ENCODE measurements at places on chromosomes 3 and 15.

DNA sequence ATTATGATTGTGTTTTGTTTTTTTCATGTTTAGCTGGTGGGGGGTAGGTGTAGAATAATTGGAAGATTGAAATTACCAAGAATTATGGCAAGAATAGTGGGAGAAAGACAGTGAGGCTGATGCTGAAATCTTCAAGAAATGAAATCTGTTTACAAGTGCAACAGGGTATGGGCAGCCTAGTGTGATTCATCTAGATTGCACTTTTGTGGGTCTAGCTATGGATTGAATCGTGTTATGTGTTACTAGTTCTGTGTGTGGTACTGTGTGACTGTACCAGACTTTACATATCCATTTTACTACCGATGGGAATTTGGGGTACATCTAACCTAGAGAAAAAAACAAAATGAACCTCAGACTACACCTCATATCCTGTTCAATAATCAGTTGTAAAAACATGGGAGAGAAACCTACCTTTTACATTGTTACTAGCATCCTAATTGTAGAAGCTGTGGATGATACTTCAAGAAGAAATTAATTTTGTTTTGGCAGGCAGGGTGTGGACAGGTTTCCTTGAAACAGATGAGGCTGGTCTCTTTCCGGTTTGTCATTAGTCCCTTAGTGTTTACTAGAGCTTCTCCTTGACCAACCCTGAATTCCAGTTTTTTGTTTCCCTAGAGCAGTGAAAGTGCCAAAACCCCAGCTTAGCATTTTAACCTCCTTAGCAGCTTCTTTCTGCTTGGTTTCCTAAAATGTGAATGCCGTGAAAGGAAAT lies 47.9 kb downstream of the OPA1 start:
- no peak overlapping the region for H3K4me3 ChIP-seq
- no peaks in the 10 kb centered on the region for H3K27me3 ChIP-seq
- no peaks in the 10 kb centered on the region for H3K4me1 ChIP-seq
- DNase-seq = no peak

- H3K36me3 ChIP-seq = no peaks in the 10 kb centered on the region
- no peak overlapping the region for H3K27ac ChIP-seq
- H3K4me1 ChIP-seq = no peaks in the 10 kb centered on the region
- no peaks in the 10 kb centered on the region for H3K27me3 ChIP-seq
- no peak for DNase-seq
Observed at GRCh38 chr15:88218557-88219221, 37.9 kb downstream of the NTRK3 start.

GRCh38 chr3:33167284-33167683 lies 51.3 kb downstream of the SUSD5 start:
- no peak overlapping the region for H3K4me3 ChIP-seq
- H3K36me3 ChIP-seq = no peaks in the 10 kb centered on the region
- H3K27me3 ChIP-seq = no peaks in the 10 kb centered on the region
- H3K27ac ChIP-seq = no peak overlapping the region
- DNase-seq = no peak
- H3K4me1 ChIP-seq = no peaks in the 10 kb centered on the region

- H3K27ac ChIP-seq = no peak overlapping the region
- no peak for DNase-seq
- no peak overlapping the region for H3K4me3 ChIP-seq
- H3K27me3 ChIP-seq = no peaks in the 10 kb centered on the region
- H3K36me3 ChIP-seq = no peaks in the 10 kb centered on the region
- no peaks in the 10 kb centered on the region for H3K4me1 ChIP-seq
Observed at GRCh38 chr15:73323374-73323955, 45.3 kb downstream of the HCN4 start.

GRCh38 chr15:40960925-40961324 lies 7.7 kb downstream of the CHAC1 start:
- H3K27me3 ChIP-seq = no peaks in the 10 kb centered on the region
- H3K4me1 ChIP-seq = peaks cover 6% of the 10 kb centered on the region
- no peak overlapping the region for H3K27ac ChIP-seq
- no peak overlapping the region for H3K4me3 ChIP-seq

GRCh38 chr3:135694142-135694541 lies 271.4 kb upstream of the PPP2R3A start:
- no peak overlapping the region for H3K27ac ChIP-seq
- no peak overlapping the region for H3K4me3 ChIP-seq
- H3K36me3 ChIP-seq = no peaks in the 10 kb centered on the region
- no peaks in the 10 kb centered on the region for H3K4me1 ChIP-seq
- no peak for DNase-seq

- H3K4me1 ChIP-seq = no peaks in the 10 kb centered on the region
- H3K27me3 ChIP-seq = no peaks in the 10 kb centered on the region
- H3K4me3 ChIP-seq = no peak overlapping the region
- no peak for DNase-seq
- H3K27ac ChIP-seq = no peak overlapping the region
Observed at GRCh38 chr3:24740326-24740725, 245.7 kb upstream of the THRB start.

DNA sequence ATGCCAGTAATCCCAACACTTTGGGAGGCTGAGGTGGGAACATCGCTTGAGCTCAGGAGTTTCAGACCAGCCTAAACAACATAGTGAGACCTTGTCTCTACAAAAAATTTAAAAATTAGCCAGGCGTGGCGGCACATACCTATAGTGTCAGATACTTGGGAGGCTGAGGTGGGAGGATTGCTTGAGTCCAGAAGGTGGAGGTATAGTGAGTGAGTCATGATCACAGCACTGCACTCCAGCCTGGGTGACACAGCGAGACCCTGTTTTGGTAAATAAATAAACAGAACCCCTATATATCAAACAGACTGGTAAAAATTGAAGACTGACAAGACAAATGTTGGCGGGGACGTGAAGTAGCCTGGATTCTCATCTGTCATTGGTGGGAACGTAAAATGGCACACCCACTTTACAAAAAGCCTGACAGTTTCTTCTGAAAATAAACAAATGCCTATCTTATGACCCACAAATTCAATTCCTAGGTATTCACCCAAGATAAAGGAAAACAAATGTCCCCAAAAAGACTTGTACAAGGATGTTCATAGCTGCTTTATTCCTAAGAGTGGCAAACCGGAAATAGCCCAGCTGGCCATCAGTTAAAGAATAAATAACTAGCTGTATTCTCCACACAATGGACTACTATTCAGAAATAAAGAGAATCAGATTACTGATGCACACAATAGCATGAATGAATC lies 47.0 kb upstream of the GK5 start:
- no peaks in the 10 kb centered on the region for H3K36me3 ChIP-seq
- H3K4me3 ChIP-seq = no peak overlapping the region
- H3K27me3 ChIP-seq = no peaks in the 10 kb centered on the region
- peak; percentile 81 for DNase-seq

DNA sequence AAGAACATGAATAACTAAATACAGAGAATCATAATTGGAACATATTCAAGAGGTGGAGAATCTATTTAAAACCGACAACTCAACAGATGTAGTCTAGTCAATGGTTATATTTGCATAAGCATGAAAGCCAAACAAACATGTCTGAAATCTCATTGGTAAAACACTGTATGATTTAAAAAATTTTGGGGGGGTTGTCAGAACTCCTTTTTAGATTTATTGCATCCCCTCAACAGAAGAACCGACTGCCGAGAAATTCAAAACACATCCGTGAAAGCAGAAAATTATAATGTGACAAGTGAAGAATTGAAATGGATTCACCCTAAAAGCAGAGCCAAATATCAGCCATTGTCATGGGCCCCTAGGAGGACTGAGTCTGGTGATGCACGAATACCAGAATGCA lies 633.4 kb upstream of the KCNMB2 start:
- H3K27me3 ChIP-seq = no peaks in the 10 kb centered on the region
- no peak overlapping the region for H3K27ac ChIP-seq
- peaks cover 33% of the 10 kb centered on the region for H3K4me1 ChIP-seq
- H3K36me3 ChIP-seq = no peaks in the 10 kb centered on the region

- H3K27ac ChIP-seq = no peak overlapping the region
- no peaks in the 10 kb centered on the region for H3K36me3 ChIP-seq
- H3K4me1 ChIP-seq = no peaks in the 10 kb centered on the region
- H3K4me3 ChIP-seq = no peak overlapping the region
- H3K27me3 ChIP-seq = no peaks in the 10 kb centered on the region
- no peak for DNase-seq
Observed at GRCh38 chr3:58575971-58576652, 1.1 kb downstream of the FAM107A start.

GRCh38 chr3:150703299-150703755 lies 393 bp downstream of the ERICH6 start:
- H3K4me3 ChIP-seq = peak overlapping the region; percentile 43
- peaks cover 5% of the 10 kb centered on the region for H3K4me1 ChIP-seq
- no peaks in the 10 kb centered on the region for H3K36me3 ChIP-seq
- DNase-seq = peak; percentile 5

GRCh38 chr3:60967141-60967540 lies 284.1 kb downstream of the FHIT start:
- DNase-seq = no peak
- H3K27me3 ChIP-seq = no peaks in the 10 kb centered on the region
- no peaks in the 10 kb centered on the region for H3K4me1 ChIP-seq
- H3K27ac ChIP-seq = no peak overlapping the region
- H3K4me3 ChIP-seq = no peak overlapping the region

- no peak overlapping the region for H3K4me3 ChIP-seq
- H3K27me3 ChIP-seq = no peaks in the 10 kb centered on the region
- H3K4me1 ChIP-seq = peaks cover 21% of the 10 kb centered on the region
Observed at GRCh38 chr15:66652806-66653205, 49.2 kb upstream of the SMAD6 start.

DNA sequence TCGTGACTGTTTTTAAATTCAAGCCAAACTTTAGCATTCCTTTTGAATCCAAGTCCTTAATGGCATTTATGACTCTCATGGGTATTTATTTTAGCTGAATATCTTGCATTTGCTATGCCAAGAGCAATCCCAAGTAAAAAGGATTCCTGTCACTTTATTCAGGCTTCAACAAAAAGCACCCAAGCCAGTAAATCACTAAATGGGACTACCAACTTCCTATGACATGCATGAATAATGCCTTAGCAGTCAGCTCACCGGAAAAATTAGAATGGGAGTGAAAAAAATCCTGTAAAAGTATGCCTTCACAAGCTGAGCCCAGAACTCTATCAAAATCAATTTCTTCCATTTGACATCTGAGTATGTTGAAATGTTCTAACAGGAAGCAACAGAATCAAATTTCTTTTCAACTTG lies 1297.9 kb downstream of the ROBO2 start:
- H3K27me3 ChIP-seq = no peaks in the 10 kb centered on the region
- no peaks in the 10 kb centered on the region for H3K36me3 ChIP-seq
- peaks cover 14% of the 10 kb centered on the region for H3K4me1 ChIP-seq
- 0 out of 2 replicates have a peak overlapping the region, but pooled peaks have one; percentile 31 for H3K27ac ChIP-seq

DNA sequence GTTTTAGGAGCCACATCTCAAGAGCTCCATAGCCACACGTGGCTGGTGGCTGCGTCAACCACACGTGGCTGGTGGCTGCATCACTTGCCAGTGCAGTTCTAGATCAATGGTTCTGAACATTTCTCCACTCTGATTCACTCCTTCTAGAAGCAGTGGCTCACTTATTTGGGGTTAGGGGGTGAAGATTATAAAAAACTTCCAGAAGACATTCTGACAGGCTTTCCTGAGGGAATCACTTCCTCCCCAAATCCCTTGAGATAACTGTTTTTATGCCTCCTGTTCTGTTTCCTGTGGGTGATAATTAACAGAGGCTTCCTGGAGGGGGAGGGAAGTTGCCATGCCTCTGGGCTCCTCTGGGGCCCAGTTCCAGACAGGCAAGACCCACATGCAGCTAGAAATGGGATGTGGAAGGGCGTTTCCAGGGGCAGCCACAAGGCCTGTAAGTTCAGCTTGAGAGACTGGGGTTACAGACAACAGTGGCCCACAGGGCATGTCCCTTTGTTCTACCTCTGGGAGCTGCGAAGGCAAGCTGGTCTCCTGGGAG lies 23.6 kb downstream of the HEG1 start:
- no peaks in the 10 kb centered on the region for H3K27me3 ChIP-seq
- peaks cover 28% of the 10 kb centered on the region for H3K36me3 ChIP-seq
- no peak for DNase-seq
- no peak overlapping the region for H3K27ac ChIP-seq

DNA sequence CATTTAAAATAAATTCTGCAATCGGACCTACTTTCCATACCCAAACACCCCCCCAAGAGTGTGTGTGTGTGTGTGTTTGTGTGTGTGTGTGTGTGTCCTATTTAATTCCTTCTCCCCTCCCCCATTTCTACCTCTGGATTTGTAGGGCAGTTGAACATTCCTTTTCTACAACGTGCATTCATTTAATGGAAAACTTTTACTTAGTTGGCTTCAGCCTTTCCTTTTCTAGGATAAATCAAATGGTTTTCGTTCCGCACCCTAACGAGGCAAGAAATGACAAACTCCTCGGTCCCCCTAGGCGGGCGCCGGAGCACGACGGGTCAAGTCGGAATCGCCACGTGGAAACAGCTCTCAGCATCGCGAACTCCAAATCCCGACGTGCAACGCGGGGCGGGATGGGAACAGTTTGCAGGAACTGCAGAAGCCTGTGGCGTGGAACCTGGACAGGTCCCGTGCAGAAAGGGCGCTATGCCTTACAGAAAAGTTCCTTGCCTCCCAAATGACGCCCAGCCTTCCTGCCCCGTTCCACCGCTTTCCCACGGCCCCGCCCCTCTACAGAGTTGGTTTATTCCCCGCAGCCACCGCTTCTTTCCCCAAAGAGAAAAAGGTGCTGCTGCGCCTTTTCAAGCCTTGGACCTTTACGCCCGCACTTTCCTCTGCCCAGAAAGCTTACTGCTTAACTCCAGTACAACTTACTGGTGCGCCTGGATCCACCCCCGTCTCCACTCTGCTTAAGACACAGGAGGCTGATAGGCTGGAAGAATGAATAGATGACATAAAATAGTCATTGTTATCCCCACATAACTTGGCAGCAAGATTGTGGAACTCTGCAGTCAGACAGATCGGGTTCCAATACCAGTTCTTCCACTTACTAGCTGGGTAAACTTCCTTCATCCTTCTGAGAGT lies 1.1 kb upstream of the EIF2B5 start:
- H3K27me3 ChIP-seq = no peaks in the 10 kb centered on the region
- H3K36me3 ChIP-seq = peaks cover 24% of the 10 kb centered on the region
- DNase-seq = peak; percentile 84
- H3K4me3 ChIP-seq = peak overlapping the region; percentile 73

DNA sequence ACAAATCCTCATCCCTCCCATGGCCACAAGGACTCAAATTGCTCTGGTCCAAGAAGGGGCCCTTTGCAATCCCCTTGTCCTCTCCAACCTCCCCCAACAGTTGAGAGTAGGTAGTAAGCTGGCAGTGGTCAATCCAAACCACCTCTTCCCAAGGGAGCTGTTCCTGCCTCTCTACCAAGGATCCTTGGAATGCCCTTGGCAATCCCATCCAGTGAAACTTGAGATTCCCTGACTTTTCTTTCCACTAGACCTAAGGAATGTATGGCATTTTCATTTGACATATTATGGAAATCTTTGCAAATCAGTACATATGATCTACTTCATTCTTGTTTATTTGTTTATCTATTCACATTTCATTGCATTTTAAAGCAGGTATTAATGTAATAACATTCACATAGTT lies 4.8 kb upstream of the RBP2 start:
- no peaks in the 10 kb centered on the region for H3K27me3 ChIP-seq
- H3K36me3 ChIP-seq = no peaks in the 10 kb centered on the region
- H3K27ac ChIP-seq = no peak overlapping the region
- no peak for DNase-seq
- no peak overlapping the region for H3K4me3 ChIP-seq

- H3K36me3 ChIP-seq = no peaks in the 10 kb centered on the region
- H3K4me1 ChIP-seq = no peaks in the 10 kb centered on the region
- H3K4me3 ChIP-seq = no peak overlapping the region
- no peaks in the 10 kb centered on the region for H3K27me3 ChIP-seq
- H3K27ac ChIP-seq = no peak overlapping the region
Observed at GRCh38 chr3:153666991-153667740, 454.0 kb upstream of the ARHGEF26 start.

- H3K4me3 ChIP-seq = no peak overlapping the region
- no peak for DNase-seq
- H3K27me3 ChIP-seq = no peaks in the 10 kb centered on the region
- H3K4me1 ChIP-seq = no peaks in the 10 kb centered on the region
- H3K36me3 ChIP-seq = no peaks in the 10 kb centered on the region
Observed at GRCh38 chr15:86278586-86278985, 198.9 kb downstream of the AGBL1 start.

All from SJSA1 (cell line).